ENCODE measurements at places on chromosomes 12 and 14. TPM values are rescaled to one million over a fixed set of nuclear protein-coding genes. Genes with fewer than 3 reads are reported as not detected.

DNA sequence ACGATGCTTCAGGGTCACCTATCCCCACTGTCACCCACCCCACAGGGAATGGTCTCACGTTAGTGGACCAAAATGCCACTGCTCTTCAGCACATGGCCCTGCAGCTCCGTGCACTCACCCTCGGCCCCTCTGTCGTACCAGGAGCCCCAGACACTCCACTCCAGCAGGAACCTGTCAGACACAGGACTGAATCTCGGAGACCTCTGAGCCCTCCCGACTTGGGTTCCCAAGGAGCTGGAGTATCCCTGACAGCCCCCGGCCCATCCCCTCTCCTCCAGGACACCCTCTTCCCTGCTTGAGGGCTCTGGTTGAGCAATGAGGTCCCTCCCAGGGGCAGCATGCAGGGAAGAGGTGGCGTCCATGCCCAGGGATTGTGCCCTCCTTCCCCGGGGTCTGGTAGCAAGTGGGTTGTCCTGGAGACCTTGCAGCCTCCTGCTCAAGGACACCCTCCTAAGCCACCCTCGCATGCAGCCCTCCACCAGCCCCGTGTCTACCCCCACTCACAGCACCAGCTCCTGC, 20.4 kb upstream of the LRTM2 start:
- peaks cover 18% of the 10 kb centered on the region for H3K4me1 ChIP-seq
- no peak for DNase-seq
- H3K27me3 ChIP-seq = no peaks in the 10 kb centered on the region
- H3K27ac ChIP-seq = no peak overlapping the region
- no peak overlapping the region for H3K4me3 ChIP-seq

DNA sequence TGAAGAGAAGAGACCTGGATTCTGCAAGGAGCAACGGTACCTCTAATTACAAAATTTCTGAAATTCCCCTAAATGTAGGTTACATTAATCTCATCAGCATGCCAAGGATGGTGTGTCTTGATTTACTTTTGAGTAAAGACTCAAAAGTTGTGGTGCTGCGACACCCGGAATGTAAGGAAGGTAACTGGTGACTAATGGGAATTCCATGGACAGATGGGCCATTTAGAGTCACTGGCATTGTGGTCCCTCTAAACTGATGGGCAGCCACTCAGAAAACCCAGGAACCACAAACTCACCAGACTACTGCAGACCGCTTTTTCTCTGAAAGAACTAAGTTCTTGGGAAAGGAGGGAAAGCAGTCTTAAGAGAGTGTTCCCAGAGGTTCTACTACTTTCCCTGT, 32.8 kb downstream of the GRIN2B start:
- H3K4me3 ChIP-seq = no peak overlapping the region
- no peak for DNase-seq
- peaks cover 8% of the 10 kb centered on the region for H3K27me3 ChIP-seq
- H3K27ac ChIP-seq = no peak overlapping the region

DNA sequence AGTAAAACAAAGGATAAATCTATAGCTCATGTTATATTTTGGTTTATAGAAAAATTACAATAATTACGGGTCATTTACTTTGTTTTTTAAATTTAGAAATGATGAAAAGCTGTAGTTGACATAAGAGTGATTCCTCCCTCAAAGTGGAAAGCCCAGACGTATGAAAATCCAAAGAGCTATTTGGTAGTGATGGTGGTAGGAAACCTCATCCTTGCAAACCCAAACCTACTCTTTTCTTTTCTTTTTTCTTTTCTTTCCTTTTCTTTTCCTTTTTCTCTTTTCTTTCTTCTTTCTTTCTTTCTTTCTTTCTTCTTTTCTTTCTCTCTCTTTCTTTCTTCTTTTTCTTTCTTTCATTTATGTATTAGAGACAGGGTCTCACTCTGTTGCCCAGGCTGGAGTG, 190.3 kb upstream of the RASSF8 start:
- no peak for DNase-seq
- no peak overlapping the region for H3K4me3 ChIP-seq
- no peaks in the 10 kb centered on the region for H3K36me3 ChIP-seq
- H3K27me3 ChIP-seq = no peaks in the 10 kb centered on the region

DNA sequence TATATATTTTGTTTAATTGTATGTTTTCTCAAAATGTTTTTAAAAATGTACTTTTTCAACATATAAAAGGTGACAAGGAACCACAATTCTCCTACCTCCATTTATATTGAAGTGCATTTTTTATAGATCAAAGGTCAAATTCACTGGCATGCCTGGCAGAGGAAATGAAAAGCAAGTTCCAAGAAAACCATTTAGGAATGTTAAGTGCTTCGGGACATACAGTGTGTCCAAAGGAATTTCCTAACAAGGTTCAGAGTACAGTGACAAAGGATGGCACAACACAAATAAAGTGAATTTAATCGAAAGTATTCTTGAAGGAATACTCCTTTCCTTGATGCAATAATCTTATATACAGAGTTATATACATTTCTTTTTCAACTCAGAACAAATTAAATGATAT, 242.3 kb downstream of the CCER1 start:
- H3K4me1 ChIP-seq = no peaks in the 10 kb centered on the region
- no peak overlapping the region for H3K4me3 ChIP-seq
- H3K27me3 ChIP-seq = no peaks in the 10 kb centered on the region
- no peak overlapping the region for H3K27ac ChIP-seq
- no peaks in the 10 kb centered on the region for H3K36me3 ChIP-seq

- H3K27ac ChIP-seq = no peak overlapping the region
- peaks cover 28% of the 10 kb centered on the region for H3K4me1 ChIP-seq
- H3K27me3 ChIP-seq = peaks cover 27% of the 10 kb centered on the region
- DNase-seq = no peak
- peaks cover 7% of the 10 kb centered on the region for H3K36me3 ChIP-seq
Measured at GRCh38 chr12:113970211-113970610, 4.1 kb upstream of the RBM19 start.

DNA sequence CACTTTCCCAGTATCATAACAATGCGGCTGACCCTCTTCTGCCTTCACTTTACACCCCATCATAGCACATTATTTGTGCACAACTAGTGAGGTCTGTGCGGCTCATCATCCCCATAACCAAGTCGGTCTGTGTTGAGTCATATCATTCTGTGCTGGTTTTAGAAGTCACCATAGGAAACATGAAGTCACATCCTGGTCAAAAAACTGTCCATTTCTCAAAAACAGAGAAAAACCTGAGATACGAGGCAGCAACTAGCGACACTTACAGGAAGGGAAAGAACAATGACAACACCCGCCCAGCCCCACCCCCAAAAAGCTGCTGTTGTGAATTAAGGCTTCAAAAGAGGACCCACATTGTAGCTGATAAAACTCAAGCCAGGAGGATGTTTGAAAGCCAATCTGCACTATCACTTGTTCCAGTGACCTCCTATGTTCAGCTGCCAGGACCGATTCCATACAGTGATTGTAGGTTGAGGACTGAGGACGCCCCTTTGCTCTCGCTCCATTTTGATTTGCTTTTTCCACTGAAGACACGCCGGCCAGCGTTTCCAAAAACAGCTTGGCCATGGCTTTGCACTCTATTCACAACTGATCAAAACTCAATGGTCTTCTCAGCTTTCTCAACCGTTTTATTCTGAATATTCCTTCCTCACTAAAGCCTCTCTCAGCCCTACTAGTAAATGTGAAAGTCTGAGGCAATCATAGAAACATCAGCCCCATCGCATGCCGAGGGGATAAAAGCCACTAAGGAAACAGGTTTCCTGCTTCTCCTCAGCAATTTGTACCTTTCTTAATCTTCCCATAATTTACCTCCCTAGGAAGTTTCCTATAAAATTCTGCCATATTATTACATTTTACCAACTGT, 87.5 kb downstream of the DUSP16 start:
- no peaks in the 10 kb centered on the region for H3K27me3 ChIP-seq
- peak overlapping the region; percentile 89 for H3K4me3 ChIP-seq
- H3K27ac ChIP-seq = peak overlapping the region; percentile 99
- DNase-seq = peak; percentile 41
- peaks cover 4% of the 10 kb centered on the region for H3K36me3 ChIP-seq
- H3K4me1 ChIP-seq = peaks cover 48% of the 10 kb centered on the region

- H3K4me3 ChIP-seq = no peak overlapping the region
- no peaks in the 10 kb centered on the region for H3K36me3 ChIP-seq
- no peak overlapping the region for H3K27ac ChIP-seq
- H3K4me1 ChIP-seq = no peaks in the 10 kb centered on the region
- no peak for DNase-seq
Measured at GRCh38 chr12:76284816-76285750, 63.1 kb downstream of the BBS10 start.

The RNFT2 gene
- total RNA-seq = 4.9 TPM

The KCNK10 gene
- total RNA-seq = not detected

The PRB2 gene
- not detected for total RNA-seq

- peaks cover 5% of the 10 kb centered on the region for H3K27me3 ChIP-seq
- peaks cover 2% of the 10 kb centered on the region for H3K4me1 ChIP-seq
- DNase-seq = no peak
- H3K36me3 ChIP-seq = peaks cover 2% of the 10 kb centered on the region
- no peak overlapping the region for H3K27ac ChIP-seq
Measured at GRCh38 chr14:66135831-66136230, 350.3 kb upstream of the CCDC196 start.

The SLC25A29 gene
- total RNA-seq = 5.9 TPM

The PTPRQ gene
- total RNA-seq = not detected

The AMN gene
- 0.65 TPM for total RNA-seq

The PMCH gene
- not detected for total RNA-seq

The NRXN3 gene
- total RNA-seq = not detected

DNA sequence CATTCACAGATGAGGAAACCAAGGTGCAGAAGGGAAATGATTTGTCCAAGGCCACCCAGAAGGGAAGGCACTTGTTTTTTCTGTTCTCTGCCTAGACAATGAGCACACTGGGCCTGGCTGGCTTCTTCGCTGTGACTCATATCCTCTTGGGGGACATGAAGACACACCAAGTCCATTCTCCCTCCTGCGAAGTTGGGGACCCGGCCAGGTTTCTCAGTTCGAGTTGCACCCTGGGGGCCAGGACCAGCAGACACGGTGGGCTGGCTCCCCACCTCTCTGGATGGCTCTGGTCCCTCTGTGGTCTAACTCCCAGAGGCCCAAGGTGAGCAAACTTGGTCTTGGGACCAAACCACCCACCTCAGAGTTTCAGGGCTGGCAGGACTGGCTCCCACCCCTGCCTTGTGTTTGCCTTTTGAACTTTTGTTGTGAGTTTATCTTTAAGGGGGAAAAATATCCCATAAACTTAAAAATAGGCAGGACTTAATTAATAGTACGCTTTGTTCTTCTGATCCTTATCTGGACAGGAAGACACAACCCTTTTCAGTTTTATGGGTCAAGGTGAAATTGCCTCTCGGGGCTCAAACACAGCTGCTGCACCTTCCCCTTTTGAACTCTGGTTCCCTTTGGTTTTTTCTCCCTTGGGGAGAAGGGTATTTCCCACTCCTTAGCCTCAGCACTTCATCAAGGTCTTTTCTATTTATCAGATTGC, 9.0 kb upstream of the MLEC start:
- H3K4me3 ChIP-seq = no peak overlapping the region
- H3K36me3 ChIP-seq = no peaks in the 10 kb centered on the region
- peaks cover 4% of the 10 kb centered on the region for H3K27me3 ChIP-seq
- H3K27ac ChIP-seq = peak overlapping the region; percentile 6
- H3K4me1 ChIP-seq = no peaks in the 10 kb centered on the region

DNA sequence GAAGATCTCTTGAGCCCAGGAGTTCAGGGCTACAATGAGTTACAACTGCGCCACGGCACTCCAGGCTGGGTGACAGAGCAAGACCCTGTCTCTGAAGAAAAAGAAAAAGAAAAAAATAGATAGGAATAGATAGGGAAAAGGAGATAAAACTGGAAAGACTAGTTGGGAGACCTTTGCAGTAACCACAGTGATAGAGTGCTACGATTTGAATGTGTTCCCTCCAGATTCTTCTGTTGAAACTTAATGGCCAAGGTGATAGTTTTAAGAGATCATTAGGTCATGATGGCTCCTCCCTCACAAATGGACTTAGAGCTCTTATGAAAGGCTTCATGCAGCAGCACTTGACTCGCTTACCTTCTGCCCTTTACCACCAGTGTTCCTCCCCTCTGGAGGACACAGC, 13.5 kb upstream of the ATF1 start:
- peaks cover 4% of the 10 kb centered on the region for H3K4me1 ChIP-seq
- H3K27me3 ChIP-seq = no peaks in the 10 kb centered on the region
- H3K4me3 ChIP-seq = no peak overlapping the region
- peak overlapping the region; percentile 6 for H3K27ac ChIP-seq
- H3K36me3 ChIP-seq = peaks cover 7% of the 10 kb centered on the region

The SRGAP1 gene
- 0.05 TPM for total RNA-seq

DNA sequence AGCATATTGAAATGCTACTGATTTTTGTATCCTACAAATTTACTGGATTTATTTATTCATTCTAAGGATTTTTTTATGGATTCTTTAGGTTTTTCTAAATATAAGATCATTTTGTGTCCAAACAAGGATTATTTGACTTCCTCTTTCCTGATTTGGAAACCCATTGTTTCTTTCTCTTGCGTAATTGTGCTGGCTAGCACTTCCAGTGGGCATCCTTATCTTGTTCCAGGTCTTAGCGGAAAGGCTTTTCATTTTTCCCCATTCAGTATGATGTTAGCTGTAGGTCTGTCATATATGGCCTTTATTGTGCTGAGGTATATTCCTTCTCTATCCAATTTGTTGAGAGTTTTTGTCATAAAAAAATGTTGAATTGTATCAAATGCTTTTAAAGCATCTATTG, 57.2 kb upstream of the RHOJ start:
- H3K4me1 ChIP-seq = no peaks in the 10 kb centered on the region
- H3K27me3 ChIP-seq = no peaks in the 10 kb centered on the region
- no peak overlapping the region for H3K4me3 ChIP-seq

The P2RX7 gene
- total RNA-seq = 10.4 TPM

The LEMD3 gene
- 52.2 TPM for total RNA-seq

GRCh38 chr12:78645956-78646355, 218.6 kb upstream of the SYT1 start:
- H3K27ac ChIP-seq = no peak overlapping the region
- H3K27me3 ChIP-seq = no peaks in the 10 kb centered on the region
- H3K4me1 ChIP-seq = no peaks in the 10 kb centered on the region
- H3K36me3 ChIP-seq = no peaks in the 10 kb centered on the region
- no peak for DNase-seq
- H3K4me3 ChIP-seq = no peak overlapping the region

- H3K27ac ChIP-seq = no peak overlapping the region
- peaks cover 42% of the 10 kb centered on the region for H3K27me3 ChIP-seq
Measured at GRCh38 chr14:101501858-101502615, 59.3 kb upstream of the DIO3 start.

DNA sequence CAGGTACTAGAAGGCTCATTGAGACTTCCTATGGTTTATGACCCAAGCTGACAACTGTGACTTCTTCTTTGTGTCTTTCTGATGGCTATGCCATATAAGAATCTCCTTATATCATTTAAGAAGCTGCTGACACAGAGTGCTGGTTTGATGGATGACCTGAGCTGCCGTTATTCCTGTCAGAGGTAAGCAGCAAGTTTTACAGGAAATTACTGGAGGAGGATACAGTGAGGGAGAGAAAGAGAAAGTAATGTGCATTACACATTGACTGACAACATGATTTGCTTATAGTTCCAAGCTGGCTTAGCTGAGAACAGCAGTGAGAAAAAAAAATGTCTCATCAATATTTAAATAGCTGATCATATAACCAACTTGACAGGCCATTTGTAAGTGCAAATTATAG, 981.4 kb downstream of the FSCB start:
- no peaks in the 10 kb centered on the region for H3K4me1 ChIP-seq
- no peak overlapping the region for H3K27ac ChIP-seq

- no peak for DNase-seq
- peaks cover 40% of the 10 kb centered on the region for H3K4me1 ChIP-seq
- peaks cover 9% of the 10 kb centered on the region for H3K36me3 ChIP-seq
Measured at GRCh38 chr12:6917491-6918231, 3.3 kb downstream of the ENO2 start.

GRCh38 chr14:65346895-65347294, 65.6 kb upstream of the FUT8 start:
- peaks cover 3% of the 10 kb centered on the region for H3K4me1 ChIP-seq
- no peak for DNase-seq
- H3K27me3 ChIP-seq = no peaks in the 10 kb centered on the region
- H3K36me3 ChIP-seq = peaks cover 7% of the 10 kb centered on the region

The BCL11B gene
- total RNA-seq = 167 TPM

Measured in T-helper 17 cell (primary cell).